CD4-positive, alpha-beta T cell treated with Interleukin-15 for 4 hours (primary cell): ENCODE measurements at places on chromosomes 6 and 20.

- no peak for DNase-seq
Measured at GRCh38 chr6:3135668-3136291, 17.3 kb downstream of the BPHL start.

GRCh38 chr6:109059153-109059552 lies 35.5 kb downstream of the SESN1 start:
- DNase-seq, result no peak

DNA sequence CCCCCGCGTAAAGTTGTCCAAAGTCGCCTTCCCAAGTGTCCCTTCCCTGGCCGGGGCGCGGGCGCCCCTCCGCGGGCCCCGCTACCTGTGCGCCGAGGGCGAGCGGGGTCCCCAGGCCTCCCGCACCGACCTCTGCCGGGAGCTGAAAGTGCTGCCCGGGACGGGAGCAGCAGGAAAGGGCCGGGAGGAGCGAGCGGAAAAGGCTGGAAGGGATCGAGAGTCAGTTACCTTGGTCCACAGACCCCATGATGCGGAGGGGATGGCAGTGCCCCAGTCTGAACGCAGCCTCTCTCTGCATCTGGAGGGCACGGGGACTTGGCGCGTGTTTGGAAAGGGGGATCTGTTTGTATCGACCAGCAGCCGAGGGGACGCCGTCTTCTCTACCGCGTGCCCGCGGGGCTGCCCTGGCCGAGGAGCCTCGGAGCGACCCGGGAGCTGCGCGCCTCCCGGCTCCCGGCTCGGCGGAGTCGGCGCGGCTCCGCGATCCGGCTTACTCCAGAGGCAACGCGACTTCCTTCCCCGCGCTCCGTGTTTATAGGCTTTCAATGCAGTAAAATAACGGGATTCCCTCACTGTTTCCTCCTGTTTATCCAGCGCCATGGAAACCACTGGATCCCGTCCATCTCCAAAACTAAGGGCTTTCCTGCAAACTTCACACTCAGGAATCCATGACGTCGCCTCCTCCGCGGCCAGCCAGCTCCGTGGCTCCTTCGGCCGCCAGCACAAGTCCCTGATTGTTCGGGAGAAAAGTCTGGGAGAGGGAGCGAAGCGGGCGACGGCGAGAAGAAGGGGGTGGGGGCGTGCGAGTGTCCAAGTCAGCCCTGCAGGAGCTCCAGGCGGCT lies 20.0 kb upstream of the NFATC2 start:
- no peak for DNase-seq

DNA sequence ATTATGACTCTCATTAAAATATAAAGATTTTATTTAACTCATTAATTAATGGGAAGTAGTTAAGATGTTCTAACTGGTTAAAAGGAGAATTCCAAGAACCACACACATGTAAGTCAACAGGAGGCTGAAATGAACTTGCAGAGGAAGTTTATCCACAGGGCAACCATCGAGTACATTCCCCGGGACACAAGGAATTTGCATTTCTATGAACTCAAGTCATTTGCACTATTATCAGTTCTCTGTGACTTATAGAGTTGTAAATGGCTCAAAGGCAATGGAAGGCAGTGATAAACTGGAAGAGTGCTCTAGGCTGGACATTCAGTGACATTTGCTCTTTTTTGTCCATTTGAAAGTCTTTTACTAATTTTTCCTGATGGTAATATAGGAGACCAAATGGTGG lies 97.4 kb downstream of the SNX5 start:
- DNase-seq, result no peak

DNA sequence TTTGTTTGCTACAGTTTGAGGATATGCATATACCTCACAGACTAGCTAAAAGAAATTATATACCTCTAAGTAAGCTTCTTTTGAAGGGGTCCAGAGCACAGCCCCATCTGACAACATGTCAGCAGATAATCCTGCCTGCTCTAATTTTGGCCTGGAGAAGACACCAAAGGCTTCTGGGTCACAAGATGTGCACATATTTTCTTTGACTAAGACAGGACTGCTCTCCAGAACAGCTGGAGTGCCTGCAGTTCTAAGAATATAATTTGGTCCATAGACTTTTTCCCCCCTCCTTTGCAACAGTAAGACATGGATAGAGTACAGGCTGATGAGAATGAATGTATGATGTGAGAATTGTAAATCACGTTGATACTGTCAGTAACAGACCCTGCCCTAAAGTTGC lies 107.9 kb upstream of the KCNK16 start:
- no peak for DNase-seq

- no peak for DNase-seq
Measured at GRCh38 chr20:8315639-8316573, 183.8 kb downstream of the PLCB1 start.

DNA sequence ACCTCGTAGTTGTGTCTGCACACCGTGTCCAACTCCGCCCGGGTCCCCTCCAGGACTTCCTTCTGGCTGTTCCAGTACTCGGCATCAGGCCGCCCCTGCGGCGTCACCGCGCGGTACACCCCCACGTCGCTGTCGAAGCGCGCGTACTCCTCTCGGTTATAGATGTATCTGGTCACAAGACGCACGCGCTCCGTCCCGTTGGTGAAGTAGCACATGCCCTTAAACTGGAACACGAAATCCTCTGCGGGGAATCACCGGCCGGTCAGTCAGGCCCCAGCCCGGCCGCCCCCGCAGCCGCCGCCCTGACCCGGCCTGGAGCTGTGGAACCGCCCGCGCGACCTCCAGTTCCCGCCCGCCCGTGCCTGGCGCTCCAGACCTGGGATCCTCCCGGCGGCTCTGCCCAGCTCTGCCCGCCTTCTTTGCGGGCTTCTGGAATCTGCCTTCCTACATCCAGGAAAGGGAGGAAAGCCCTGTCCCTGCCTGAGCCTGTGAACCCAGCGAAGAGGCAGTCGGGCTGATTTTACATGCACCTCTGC lies 1.6 kb downstream of the HLA-DQB1 start:
- DNase-seq, result peak; percentile 26

GRCh38 chr6:80094017-80094416 lies 12.5 kb upstream of the BCKDHB start:
- peak; percentile 40 for DNase-seq

DNA sequence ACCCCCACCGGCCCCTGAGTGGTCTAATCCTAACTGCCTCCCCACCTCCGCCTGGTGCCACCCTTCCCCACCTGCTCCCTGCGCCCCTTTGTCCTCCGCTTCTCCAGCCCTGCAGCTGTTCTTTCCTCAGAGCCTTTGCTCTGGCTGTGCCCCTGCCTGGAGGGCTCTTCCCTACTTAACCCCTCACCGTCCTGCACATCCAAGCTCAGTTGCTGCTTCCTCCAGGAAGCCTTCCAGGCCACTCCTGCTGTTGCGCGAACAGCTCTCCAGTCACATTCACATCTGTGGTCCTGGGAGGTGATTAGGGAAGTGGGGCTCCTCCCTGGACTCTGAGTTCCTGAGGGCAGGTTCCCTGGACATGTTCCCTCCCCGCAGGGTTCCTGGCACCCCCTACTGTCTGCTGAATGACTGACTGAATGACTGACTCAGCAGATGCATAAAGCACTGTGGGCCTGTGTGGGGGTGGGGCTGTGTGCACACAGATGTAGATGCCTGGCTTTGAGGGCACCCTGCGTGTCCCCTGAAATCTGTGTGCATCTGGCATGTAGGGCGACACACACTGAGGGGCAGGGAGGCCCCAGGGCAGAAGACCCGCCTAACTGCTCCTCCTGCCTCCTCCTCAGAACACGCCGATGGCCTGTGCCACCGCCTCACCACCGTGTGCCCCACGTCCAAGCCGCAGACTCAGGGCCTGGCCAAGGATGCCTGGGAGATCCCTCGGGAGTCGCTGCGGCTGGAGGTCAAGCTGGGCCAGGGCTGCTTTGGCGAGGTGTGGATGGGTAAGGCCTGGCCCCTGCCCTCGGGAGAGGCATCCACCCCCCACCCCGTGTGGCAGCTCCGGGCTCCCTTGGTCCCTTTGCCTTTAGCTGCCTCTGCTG lies 51.4 kb downstream of the SRC start:
- no peak for DNase-seq

DNA sequence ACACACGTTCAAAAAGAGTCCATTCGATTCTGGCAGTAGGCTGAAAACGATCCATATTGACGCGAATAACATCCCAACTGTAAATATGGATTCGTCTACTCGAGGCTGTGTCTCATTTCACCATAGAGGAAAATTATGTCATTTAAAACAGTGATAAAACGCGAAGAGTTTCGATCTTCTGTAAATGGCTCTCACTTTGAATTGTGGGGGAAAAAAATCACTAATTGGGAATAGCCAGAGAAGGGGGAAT lies 845 bp upstream of the MARCKS start:
- no peak for DNase-seq

DNA sequence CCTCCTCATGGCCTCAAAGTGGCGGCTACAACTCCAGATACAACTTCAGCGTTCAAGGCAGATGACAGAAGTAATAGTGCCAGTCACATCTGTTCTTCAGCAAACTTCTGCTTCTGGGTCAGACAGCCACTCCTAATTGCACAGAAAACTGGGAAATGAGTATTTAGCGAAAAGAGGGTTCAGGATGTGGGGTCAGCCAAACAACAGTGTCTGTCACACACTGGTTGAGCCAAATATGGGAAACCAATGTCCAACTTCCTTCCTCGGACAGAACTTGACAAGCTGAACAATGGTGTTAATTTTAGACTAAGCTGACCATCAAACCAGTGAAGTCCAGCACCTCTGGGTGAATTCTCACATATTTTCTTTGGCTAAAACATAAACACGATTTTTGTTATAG lies 22.1 kb downstream of the NUDT3 start:
- DNase-seq, result no peak

DNA sequence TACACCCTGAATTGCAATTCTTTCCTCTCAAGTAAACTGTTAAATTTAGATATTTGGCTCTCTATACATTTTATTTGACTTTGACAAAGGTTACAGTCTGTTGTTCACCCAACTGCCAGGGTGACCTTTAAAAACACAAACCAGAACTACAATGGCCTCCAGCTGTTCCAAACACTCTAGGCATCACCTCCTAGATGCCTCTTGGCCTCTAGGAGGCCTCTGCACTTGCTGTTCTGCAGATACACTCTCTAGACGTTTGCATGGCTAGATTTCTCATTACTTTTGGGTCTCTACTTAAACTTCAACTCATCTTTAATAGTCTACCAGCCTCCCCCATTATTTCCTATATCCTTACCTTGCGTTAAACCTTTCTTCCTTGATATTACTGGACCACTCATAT lies 102.8 kb upstream of the BEND3 start:
- DNase-seq, result no peak

DNA sequence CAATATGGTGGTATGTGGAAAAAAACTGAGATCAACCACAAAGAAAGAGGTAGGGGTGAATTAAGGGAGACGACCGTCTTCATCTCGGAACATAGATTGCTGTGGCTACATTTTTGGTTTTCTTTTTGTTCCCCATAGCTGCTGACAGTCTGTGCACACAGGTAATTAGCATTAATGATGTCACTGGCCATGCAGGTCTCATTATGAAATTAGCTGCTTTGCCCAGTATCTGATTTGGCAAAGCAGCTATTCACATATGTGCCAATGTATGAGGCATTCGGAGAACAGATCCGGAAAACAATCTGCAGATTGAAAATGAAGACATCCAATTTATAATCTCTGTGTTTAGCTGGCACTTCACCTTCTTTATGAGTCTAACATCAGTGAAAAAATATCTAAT lies 13.1 kb downstream of the NOX3 start:
- no peak for DNase-seq

DNA sequence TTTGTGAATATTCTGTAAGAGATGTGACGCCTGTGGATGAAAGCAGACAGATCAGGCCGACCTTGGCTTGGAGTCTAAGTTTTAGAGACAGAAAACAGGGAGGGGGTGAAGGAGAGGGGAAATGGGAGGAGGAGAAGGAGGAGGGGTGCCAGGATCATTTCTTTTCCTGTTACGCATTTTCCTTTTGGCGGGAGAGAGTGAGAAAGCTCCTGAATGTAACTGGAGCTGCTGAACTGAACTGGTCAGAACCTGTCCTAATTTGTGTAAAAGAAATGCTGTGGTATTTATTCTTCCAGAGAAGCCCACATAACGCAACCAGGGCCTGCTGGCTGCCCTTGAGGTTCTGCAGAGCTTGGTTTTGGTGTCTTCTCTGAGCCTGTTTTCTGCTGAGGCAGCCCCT lies 41.9 kb downstream of the UTRN start:
- DNase-seq, result no peak

GRCh38 chr6:40556881-40557280 lies 30.3 kb downstream of the LRFN2 start:
- DNase-seq, result no peak

GRCh38 chr6:2661651-2662050 lies 89.1 kb downstream of the MYLK4 start:
- no peak for DNase-seq
